HCEC 1CT (cell line): ENCODE measurements at places on chromosomes 3 and 15.

GRCh38 chr3:184523825-184524615 is 37.6 kb upstream of the EPHB3 start:
- peak; percentile 58 for DNase-seq

GRCh38 chr15:76252249-76252648 is 59.0 kb downstream of the ETFA start:
- DNase-seq, result no peak

DNA sequence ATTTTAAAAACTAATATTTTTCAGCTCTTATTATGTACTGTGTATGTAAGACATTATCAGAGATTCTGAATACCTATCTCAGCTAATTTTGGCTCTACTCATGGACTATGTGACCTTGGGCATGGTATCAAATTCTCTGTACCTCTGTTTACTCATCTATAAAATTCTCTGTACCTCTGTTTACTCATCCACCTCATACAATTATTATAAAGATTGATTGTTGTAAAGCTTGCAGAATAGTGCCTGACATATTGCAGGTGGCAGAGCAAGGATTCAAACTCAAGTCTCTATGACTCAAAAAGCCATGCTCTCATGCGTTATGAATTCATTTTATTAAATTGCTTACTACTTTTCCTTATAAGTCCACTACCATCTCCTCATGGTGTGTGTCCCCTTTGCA is 151.9 kb upstream of the ARL6 start:
- DNase-seq, result no peak

GRCh38 chr3:124277144-124277890 is 285.4 kb upstream of the ROPN1 start:
- DNase-seq, result no peak

- DNase-seq, result no peak
Observed at GRCh38 chr3:136909187-136909586, 47.2 kb downstream of the NCK1 start.

DNA sequence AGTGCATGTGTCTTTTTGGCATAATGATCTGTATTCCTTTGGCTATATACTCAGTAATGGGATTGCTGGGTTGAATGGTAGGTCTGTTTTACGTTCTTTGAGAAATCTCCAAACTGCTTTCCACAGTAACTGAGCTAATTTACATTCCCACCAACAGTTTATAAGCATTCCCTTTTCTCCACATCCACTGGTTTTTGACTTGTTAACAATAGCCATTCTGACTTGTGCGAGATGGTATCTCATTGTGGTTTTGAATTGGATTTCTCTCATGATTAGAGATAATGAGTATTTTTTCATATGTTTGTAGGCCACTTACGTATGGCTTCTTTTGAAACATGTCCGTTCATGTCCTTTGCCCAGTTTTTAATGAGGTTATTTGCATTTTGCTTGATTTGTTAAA is 117.7 kb downstream of the CHCHD4 start:
- DNase-seq, result no peak

DNA sequence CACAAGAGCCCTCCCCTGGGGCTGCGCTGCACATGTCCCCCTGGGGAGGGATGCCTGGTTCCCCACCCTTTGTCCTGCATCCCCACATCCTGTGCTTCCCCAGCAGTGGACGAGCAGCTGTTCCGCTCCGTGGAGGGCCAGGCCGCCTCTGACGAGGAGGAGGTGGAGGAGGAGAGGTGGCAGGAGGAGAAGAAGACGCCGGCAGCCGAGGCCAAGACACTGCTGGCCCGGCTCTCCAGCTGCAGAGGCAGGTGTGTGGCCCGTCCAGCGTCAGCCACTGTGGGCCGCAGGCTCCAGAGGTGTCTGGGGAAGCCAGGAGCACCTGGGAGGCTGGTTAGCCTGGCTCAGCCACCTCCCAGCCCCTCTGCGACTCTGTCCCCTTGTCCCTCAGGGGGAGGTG is 27.9 kb upstream of the GP9 start:
- no peak for DNase-seq
